ENCODE measurements at places on chromosomes 2 and 18.

DNA sequence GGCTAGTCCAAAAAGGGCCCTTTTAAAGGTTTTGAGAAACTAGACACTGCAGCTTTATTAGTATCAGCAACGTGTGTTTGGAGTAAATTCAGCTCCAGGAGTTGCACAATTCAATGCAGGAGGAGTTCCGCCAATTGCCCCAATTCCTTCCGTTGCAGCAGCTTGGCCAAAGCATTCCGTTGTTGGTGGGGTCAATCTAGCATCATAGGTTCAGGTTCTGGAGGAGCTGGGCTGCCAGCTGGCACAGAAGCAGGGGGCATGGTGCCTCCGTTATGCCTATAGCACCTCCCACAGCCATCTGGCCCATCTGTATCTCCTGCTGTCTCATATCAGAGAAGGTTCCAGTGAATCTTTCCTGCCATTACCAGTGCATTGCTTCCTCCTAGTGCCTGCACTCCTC, 55.4 kb downstream of the REL start:
- DNase-seq: no peak

GRCh38 chr2:23541503-23542229, 156.7 kb downstream of the KLHL29 start:
- DNase-seq: no peak

DNA sequence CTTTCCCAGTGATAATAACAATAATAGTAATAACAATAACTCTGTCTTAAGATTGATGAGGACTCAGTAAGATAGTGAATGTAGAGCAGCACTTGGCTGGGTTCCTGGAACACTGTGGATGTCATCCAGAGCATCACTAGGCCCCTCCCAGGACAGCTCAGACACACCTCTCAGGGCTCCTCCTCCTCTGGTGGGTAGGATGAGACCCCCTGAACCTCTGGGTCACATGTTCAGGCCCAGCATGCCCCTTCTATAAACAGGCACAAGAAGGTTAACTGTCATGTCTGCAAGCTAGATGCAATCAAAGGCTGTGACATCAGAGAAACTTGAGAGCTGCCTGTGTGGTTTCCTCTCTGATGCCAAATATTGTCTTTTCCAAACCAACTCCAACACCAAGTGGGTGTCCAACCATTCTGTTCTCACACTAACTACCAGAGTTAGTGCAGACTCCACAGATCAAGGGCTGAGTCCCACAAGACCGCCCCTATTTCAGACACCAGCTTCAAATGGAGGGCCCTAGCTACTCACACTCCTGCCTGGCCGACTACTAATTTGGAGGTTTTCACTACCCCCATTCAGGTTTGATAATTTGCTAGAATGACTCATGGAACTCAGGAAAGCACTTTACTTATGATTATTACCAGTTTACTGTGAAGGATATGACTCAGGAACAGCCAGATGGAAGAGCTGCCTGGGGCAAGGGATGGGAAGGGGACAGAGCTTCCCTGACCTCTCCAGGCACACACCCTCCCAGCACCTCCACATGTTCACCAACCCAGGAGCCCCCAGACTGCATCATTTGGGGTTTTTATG, 46.4 kb upstream of the BZW1 start:
- peak; percentile 87 for DNase-seq

- DNase-seq: peak; percentile 2
These were observed 112.8 kb downstream of the UPP2 start for GRCh38 chr2:158214431-158214830.

DNA sequence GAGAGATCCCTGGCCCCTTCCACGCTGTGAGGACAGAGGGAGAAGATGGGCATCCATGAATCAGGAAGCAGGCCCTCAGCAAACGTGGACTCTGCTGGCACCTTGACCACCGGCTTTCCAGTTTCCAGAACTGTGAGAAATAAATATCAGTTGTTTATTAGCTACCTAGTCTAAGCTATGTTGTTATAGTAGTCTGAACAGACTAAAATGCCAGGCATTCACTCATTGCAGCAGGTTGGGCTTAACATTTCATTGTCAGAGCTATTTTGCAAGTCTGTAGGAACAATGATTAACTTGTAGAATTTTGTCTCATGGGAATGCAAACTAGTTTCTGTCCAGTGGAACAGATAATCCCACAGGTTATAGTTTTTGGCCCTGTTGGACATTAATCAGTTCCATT, 24.8 kb upstream of the TBC1D8 start:
- peak; percentile 63 for DNase-seq

GRCh38 chr2:102137138-102137537, 5.4 kb upstream of the IL1R1 start:
- no peak for DNase-seq
